ENCODE measurements at places on chromosomes 6 and 20.
A peak's percentile ranks its signal among the peaks of the same experiment; 100 is the strongest.

- DNase-seq = no peak
Measured at GRCh38 chr6:31178143-31179041, 7.9 kb upstream of the POU5F1 start.

GRCh38 chr6:106287215-106287614 lies 38.3 kb downstream of the ATG5 start:
- no peak for DNase-seq

DNA sequence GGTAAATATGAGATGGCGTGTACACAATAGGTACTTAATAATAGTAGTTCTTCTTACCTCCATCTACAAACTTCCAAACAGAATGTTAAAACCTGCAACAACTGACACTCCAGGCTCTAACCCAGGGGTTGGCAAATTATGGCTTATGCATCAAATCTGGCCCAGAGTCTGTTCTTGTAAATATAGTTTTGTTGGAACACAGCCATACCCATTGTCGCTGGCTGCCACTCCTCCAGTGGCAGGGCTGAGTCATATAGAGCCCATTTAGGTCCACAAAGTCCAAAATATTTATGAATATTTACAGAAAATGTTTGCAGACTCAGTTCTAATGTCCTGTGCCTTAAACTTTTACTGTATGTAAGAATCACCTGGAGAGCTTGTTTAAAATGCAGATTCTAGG lies 69.9 kb upstream of the BTBD3 start:
- no peak for DNase-seq

- DNase-seq = peak; percentile 58
Measured at GRCh38 chr6:106519460-106520394, 109.6 kb downstream of the RTN4IP1 start.

- no peak for DNase-seq
Measured at GRCh38 chr6:121925024-121925423, 474.4 kb upstream of the HSF2 start.

DNA sequence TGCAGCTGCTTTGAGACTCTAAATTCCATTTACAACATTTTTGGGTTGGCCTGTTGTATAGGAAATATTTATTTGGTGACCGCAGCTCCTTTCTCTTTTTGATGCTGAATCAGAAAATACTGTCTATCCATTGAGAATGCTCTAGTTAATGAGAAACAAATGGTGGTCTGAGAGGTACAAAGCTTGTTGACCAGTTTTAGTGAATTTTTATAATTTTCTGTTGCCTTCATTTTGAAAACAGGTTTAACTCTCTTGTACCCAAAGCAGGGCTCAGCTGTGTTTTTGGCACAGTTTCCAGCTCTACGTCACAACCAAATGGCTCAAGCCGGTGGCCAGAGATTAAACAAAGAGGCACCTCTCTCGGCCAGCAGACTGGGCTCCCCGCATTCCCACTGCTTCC lies 113.2 kb downstream of the FNDC1 start:
- DNase-seq = no peak

- no peak for DNase-seq
Measured at GRCh38 chr20:24531631-24532419, 62.4 kb downstream of the SYNDIG1 start.

- no peak for DNase-seq
Measured at GRCh38 chr6:133262804-133263203, 21.6 kb downstream of the EYA4 start.

- DNase-seq = no peak
Measured at GRCh38 chr20:63174309-63175037, 41.5 kb downstream of the YTHDF1 start.

GRCh38 chr6:110556317-110557110 lies 80.1 kb upstream of the SLC22A16 start:
- DNase-seq = no peak

DNA sequence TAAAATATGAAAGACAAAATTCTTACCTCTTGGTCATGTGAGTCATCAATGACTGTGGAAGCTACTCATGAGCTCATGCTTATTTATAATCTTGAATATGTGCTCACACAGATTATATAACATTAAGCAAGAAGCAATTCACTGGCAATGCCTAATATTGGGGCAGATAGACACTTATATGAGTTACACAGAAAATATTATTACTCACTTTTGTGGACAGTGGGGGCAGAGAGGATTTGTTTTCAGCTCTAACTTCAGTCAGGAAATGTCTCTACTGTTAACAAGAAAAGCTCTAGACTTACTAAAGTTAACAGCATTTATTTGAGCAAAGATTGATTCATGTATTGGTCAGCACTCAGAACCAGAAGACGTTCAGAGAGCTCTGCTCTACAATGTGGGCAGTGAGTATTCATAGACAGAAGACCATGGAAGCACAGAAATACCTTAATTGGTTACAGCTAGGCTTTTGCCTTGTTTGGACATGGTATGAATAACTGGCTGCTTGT lies 85.8 kb upstream of the AHI1 start:
- DNase-seq = no peak

- DNase-seq = no peak
Measured at GRCh38 chr20:58621906-58622548, 29.1 kb upstream of the STX16 start.

- DNase-seq = no peak
Measured at GRCh38 chr6:165637586-165637985, 25.5 kb downstream of the PDE10A start.

GRCh38 chr6:70107852-70108629 lies 194.8 kb downstream of the COL9A1 start:
- DNase-seq = no peak

- no peak for DNase-seq
Measured at GRCh38 chr20:4569092-4569491, 152.6 kb upstream of the PRND start.

GRCh38 chr6:6317825-6318733 lies 2.4 kb downstream of the F13A1 start:
- no peak for DNase-seq

- no peak for DNase-seq
Measured at GRCh38 chr6:21371676-21372171, 221.8 kb upstream of the SOX4 start.

- DNase-seq = no peak
Measured at GRCh38 chr20:5045906-5046305, 44.6 kb upstream of the SLC23A2 start.

GRCh38 chr6:72651174-72651573 lies 29.3 kb downstream of the KCNQ5 start:
- no peak for DNase-seq

DNA sequence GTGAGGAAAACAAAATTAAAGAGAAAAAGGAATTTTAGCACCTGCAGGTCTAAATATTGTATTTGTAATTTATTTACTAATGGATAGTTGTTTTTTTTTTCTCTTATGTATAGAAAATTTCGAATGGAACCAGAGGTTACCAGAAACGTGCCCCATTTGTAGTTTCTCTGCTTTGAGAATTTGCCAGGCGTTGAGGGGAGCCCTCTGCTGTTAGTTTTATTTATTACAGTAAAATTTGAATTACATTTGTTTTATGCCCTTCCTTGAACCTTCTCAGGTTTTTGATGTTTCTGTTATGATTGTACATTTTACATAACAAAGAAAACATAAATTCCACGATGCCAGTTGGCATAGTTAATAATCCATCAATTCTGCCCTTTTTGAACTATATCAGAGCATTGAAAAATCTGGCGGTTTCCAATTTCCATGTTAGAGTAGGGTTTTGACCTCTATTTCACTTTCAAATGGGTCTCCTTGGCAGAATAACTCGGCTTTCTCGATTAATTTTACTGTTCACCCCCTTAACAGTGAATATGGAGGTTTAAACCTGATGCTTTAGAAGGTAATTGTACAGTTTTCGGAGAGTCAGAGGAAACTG lies 35.1 kb upstream of the RFPL4B start:
- no peak for DNase-seq

- no peak for DNase-seq
Measured at GRCh38 chr6:132365281-132365907, 35.9 kb downstream of the MOXD1 start.

DNA sequence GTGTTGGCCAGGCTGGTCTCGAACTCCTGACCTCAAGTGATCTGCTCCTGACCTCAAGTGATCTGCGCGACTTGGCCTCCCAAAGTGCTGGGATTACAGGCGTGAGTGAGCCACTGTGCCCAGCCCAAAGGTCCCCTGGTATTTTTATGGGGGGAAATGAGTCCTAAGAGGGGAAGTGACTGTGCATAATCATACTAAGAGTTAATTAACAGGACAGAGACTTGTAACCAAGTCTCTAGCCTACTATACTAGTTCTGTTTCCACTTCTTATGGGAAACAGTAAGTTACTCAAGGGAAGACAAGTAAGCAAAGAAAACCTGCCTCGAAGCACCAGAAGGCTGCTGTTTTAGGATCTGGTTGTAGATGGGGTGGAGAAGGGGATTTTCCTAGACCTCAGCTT lies 27.9 kb downstream of the TCF15 start:
- DNase-seq = no peak

DNA sequence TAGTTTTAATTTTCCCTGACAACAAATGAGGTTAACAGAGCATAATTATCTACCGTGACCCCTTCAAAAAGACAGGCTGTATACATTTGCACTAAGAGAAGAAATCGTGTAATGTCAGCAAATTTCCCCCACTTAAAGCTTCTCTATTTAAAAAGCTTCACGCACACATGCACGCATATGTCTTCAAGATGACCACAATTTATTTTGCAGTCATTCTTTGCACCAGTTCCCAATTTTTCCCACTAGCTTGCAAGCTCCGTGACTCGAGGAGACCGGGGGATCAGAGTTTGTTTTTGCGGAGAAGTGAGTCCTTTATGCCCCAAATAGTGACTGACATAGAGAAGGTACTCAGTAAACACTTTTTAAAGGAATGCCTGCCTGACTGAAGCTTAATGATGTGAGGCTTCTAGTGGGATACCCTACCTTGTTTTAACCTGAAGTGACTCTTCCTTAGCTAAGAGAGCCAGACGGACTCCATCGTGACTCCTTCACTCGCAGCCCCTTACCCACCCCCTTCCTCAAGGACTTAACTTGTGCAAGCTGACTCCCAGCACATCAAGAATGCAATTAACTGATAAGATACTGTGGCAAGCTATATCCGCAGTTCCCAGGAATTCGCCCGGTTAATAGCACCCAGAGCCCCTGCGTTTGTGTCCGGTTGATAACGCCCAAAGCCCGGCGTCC lies 9.3 kb upstream of the NQO2 start:
- no peak for DNase-seq

DNA sequence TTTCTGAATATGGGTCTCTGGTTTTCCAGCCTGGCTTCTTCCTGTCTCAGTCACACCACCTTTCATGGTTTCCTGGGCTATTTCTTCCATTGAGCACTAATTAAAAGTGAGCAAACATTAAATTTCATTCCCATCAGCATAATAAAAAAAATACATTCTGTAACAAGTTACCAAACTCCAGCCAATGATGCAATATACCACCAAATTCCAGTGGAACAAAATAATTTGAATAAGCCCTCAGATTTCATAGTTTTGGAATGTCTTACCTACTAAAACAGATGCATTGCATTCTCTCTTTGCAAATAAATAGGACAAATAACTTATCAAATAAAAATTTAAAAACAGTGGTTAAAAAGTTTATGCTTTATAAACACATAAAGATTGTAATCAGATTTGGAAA lies 97.8 kb upstream of the PRDM1 start:
- DNase-seq = no peak

DNA sequence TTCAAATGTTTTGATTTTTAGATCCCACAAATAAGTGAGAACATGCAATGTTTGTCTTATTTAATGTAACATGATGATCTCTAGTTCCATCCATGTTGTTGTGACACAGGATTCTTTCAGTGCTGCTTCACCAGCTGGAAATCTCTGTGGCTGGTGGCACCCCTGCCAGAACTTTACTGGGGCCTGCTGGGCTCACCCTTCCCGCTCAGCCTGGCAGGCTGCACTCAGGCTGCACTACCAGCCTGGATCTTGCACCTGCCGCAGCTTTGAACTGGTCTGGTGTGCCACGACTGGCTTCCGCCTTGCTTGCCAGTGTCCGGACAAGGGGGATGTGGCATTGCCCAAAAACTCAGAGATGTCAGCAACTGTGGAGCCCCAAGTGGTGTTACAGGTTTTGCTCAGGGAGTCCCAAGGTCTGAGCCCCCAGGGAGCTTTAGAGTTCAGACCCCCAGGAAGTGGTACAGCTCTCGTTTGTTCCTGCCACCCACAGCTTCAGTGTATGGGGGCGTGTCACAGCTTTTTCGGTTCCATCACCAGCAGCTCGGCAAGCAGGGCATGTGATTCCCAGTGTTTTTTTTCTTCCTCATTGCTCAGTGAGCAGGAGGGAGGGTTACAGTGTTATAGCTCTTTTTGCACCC lies 72.3 kb upstream of the SYNCRIP start:
- no peak for DNase-seq

DNA sequence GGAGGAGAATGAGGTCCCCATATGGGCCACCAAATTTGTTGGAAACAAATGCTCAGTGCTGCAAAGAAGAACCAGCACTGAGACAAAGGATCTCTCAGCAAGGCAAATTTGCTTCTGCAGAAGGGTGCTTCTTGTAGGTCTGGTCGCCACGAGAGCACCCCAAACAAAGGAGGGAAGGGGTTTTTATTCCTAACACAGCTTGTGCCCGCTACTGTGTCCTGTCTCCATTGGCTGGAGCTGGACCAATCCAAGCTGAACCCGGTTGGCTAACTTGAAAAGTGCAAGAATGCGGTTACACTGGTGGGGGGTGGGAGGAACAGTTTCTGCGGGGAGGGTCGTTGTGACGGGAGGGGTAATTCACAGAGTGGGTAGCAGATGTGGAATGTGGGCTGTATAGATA lies 54.1 kb upstream of the TULP1 start:
- no peak for DNase-seq

GRCh38 chr6:30508890-30509736 lies 19.8 kb downstream of the HLA-E start:
- no peak for DNase-seq

GRCh38 chr6:38262026-38262425 lies 377.7 kb downstream of the BTBD9 start:
- DNase-seq = no peak

- no peak for DNase-seq
Measured at GRCh38 chr20:64110411-64111068, 3.2 kb upstream of the NPBWR2 start.

GRCh38 chr6:1267057-1267732 lies 44.7 kb upstream of the FOXQ1 start:
- no peak for DNase-seq

- no peak for DNase-seq
Measured at GRCh38 chr20:54063580-54063979, 6.8 kb downstream of the BCAS1 start.

- DNase-seq = no peak
Measured at GRCh38 chr20:47950124-47950912, 165.0 kb upstream of the SULF2 start.

GRCh38 chr6:152426276-152426675 lies 210.9 kb downstream of the SYNE1 start:
- no peak for DNase-seq
